ENCODE measurements at places on chromosomes 2 and 18.
A peak's percentile ranks its signal among the peaks of the same experiment; 100 is the strongest.

GRCh38 chr2:654896-655295 is 22.3 kb downstream of the TMEM18 start:
- DNase-seq = no peak

- DNase-seq = no peak
Measured at GRCh38 chr2:240604939-240605716, 18.6 kb downstream of the CAPN10 start.

GRCh38 chr2:230866756-230867523 is 2.2 kb downstream of the ITM2C start:
- no peak for DNase-seq

GRCh38 chr2:73536133-73536840 is 105.9 kb downstream of the NAT8 start:
- no peak for DNase-seq

DNA sequence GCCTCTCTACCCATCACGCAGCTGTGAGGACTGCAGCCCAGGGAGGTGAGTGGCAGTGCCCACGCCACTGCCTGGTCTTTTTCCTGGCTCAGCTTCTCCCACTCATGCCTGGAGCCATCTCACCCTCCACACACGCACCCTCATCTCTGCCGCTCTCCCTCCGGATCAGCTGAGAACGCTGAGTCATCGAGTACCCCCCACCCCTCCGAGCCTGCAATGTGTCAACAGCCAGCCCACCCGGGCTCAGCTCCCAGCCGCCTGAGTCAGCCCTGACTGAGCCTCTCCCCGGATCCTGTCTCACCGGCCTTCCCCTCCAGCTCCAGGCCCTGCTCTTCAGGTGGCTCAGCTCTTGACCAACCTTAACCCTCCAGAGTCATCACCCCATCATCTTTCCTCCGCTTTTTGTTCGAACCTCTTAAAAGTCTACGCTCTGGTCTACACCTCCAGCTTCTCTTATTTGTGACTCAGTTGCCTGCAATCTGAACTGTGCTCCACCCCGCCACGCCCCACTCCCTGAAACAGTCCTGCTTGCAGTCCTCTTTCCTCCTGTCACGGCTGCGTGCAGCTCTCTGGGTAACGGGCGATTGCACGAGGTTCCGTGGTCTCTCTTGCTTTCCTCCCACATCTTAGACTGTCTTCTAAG is 94.4 kb upstream of the ASAP2 start:
- no peak for DNase-seq

GRCh38 chr2:27201675-27202074 is 10.2 kb upstream of the ATRAID start:
- DNase-seq = no peak

DNA sequence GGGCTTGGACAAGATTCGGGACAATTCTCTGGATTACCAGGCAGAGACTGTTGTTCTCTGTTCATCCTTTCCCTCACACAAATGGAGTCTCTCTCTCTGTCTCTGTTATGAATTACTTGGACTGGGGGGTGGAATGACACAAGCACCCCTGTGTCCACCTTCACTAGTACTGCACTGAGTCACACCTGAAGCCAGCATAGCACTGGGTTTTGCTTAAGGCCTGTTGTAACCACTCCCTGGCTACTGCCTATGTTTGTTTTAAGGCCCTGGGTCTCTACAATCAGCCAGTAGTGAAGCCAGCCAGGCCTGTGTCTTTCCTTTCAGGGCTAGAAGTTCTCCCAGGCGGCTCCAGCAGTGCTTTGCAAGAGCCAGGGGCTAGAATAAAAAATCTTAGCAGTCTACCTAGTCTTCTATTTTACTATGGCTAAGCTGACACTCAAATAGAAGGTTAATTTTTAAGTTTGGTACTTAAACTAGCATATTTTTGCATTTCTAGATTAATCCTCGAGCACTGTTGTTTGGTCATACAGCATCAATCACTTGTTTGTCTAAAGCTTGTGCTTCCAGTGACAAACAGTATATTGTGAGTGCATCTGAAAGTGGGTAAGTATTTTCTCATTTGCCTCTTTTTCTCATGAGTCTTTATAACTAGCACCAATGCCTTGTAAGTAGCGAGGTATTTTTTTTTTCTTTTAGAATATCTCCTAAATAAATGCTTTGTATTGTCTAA is 27.8 kb downstream of the WDR7 start:
- DNase-seq = no peak

DNA sequence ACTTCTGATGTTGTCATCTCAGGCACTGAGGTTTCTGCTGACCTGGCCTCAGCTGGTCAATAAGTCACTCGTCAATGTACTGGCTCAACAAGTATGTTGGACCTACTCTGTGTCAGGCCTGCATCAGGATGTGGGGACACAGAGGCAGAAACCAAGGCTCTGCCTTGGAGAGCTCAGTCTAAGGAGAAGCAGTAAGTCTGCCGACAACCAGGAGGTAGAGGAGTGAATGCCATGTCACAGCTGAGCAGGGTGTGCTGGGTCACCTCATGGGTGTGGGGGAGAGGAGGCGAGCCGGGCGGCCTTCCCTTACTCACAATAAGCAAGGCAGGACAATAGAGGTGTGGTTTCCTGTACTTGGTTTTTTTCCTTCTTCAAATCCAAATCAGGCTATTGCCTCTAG is 75.8 kb downstream of the COLEC12 start:
- DNase-seq = no peak

GRCh38 chr18:55731594-55732042 is 143.6 kb upstream of the TCF4 start:
- DNase-seq = no peak

GRCh38 chr2:72974436-72974754 is 57.1 kb downstream of the EMX1 start:
- no peak for DNase-seq

- DNase-seq = no peak
Measured at GRCh38 chr2:162926501-162926900, 87.9 kb upstream of the KCNH7 start.

GRCh38 chr18:11657554-11657953 is 31.5 kb upstream of the GNAL start:
- no peak for DNase-seq

DNA sequence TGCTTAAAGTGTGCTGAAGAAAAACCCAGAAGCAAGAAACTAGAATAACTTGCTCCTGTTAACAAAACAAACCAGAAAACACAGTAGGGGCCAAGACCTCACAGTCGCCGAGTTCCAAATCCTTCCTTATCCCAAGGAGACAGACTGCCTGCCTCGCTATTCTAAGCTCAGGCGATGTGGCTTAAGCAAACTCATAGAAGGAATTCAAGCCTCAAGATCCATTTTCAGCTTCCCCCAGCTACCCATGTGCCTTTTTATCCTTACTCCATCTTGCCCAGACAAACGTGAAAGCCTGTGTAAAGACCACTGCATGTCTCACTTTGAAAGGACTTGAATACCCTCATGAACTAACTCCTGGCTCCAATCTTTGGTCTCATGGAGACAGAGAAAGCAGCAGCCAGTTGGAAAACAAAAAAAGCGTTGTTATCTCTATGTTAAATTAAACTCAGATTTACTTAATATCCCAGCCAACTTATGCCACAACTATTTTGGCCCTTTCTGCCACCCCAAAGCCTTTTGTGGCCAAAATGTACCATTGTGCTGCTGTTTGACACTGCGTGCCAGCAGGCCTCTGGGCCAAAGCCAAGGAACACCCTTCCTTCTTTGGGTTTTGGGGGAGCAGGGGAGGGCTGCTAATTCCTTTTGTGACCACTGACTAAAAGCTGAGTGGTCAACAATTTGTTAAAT is 123.2 kb upstream of the FZD5 start:
- DNase-seq = no peak

GRCh38 chr2:99608861-99609260 is 119.0 kb upstream of the REV1 start:
- DNase-seq = no peak

DNA sequence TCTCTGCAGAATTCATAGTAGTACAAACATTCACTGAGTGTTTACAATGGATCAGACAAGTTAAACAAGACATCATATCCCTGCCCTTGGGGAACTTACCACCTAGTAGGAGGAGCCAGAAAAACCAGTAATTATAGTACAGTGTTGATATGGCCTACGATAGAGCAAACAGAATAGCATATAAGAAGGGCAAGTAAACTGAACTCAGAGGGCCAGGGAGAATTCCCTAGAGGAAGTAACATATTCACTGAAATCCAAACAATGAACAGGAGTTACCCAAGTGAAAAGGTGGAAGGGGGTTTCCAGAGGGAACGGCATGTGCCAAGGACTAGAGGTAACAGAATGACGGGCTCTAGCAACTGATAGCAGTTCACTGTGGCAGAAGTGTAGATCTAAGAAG is 34.1 kb downstream of the NHEJ1 start:
- DNase-seq = no peak

- no peak for DNase-seq
Measured at GRCh38 chr18:37381554-37381953, 184.0 kb downstream of the CELF4 start.

- no peak for DNase-seq
Measured at GRCh38 chr2:1371082-1371481, 42.2 kb upstream of the TPO start.

GRCh38 chr2:215880970-215881369 is 132.4 kb downstream of the MREG start:
- peak; percentile 10 for DNase-seq

GRCh38 chr2:58532641-58533040 is 291.5 kb upstream of the FANCL start:
- no peak for DNase-seq

GRCh38 chr18:62586781-62587487 is 64.1 kb downstream of the ZCCHC2 start:
- no peak for DNase-seq

DNA sequence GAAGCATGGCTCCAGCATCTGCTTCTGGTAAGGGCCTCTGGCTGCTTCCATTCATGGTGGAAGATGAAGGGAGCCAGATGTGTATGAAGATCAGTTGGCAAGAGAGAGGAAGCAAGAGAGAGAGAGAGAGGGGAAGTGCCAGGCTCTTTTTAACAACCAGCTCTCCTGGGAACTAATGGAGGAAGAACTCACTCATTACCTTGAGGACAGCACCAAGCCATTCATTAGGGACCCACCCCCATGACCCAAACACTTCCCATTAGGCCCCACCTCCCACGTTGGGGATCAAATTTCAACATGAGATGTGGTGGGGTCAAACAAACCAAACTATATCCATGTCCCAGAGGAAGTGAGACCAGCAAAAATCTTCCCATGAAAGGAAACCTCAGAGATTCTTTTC is 124.8 kb upstream of the SIX2 start:
- no peak for DNase-seq

GRCh38 chr2:73503992-73504570 is 118.4 kb downstream of the ALMS1 start:
- no peak for DNase-seq

GRCh38 chr2:102050854-102051391 is 59.2 kb downstream of the IL1R2 start:
- DNase-seq = no peak

- DNase-seq = no peak
Measured at GRCh38 chr2:98492441-98492840, 47.8 kb downstream of the INPP4A start.

GRCh38 chr2:230975927-230976326 is 20.0 kb upstream of the SPATA3 start:
- DNase-seq = no peak

DNA sequence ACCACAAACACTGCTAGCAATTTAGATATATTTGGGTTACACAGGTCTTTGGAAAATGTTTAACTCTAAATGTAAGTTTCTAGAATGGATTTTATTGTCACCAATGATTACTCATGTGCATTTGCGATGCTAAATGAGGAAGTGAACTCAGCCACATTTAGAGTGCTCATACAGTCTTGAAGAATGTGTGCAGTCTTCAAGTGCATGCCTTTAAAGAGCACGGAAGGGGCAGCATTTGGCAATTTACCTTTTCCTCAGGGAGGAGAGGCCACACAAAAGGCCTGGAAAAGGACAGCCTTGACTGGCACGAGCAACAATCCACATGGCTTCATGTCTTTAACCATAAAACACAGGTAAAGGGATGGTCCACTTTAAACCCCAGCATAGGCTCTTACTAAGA is 78.5 kb upstream of the STK17B start:
- DNase-seq = no peak

DNA sequence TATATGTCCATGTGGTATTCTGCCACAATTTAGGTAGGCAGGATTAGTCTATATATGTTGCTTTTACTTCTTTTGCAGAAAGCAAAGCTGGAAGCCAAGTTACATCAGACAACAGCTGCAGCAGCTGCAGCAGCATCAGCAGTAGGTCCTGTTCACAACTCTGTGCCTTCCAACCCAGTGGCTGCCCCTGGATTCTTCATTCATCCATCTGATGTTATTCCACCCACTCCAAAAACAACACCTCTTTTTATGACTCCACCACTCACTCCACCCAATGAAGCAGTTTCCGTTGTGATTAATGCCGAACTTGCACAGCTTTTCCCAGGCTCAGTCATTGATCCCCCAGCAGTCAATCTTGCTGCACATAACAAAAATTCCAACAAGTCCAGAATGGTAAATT is 107.6 kb downstream of the BIRC6 start:
- DNase-seq = no peak

- DNase-seq = no peak
Measured at GRCh38 chr2:211955648-211956047, 583.0 kb downstream of the ERBB4 start.

DNA sequence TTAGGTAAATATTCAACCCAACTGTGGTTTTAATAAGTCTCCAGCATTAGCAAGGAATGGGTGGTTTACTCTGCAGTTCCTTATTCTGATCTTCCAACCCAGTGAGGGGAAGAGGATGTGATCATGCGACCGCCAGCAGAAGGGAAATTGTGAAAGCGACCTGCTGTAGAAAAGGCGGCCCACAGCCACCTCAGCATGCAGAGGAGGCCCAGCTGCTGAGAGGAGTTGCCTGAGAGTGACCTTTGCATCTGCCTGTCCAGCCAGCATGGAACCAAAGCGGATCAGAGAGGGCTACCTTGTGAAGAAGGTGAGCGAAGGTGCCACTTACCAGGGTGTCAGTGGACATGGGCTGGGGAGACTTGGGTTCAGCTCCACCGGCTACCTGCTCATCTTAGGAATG is at the start of gene PLEK:
PLEK (plus strand) TSS at position 196 of the 400 bp plus-strand sequence; CDS start at position 266, 70 bp downstream.
- no peak for DNase-seq

- no peak for DNase-seq
Measured at GRCh38 chr2:47177043-47177565, 22.0 kb upstream of the STPG4 start.

- no peak for DNase-seq
Measured at GRCh38 chr2:66439812-66440542, 5.1 kb downstream of the MEIS1 start.

GRCh38 chr18:76564117-76564516 is 69.1 kb upstream of the ZNF516 start:
- DNase-seq = no peak

DNA sequence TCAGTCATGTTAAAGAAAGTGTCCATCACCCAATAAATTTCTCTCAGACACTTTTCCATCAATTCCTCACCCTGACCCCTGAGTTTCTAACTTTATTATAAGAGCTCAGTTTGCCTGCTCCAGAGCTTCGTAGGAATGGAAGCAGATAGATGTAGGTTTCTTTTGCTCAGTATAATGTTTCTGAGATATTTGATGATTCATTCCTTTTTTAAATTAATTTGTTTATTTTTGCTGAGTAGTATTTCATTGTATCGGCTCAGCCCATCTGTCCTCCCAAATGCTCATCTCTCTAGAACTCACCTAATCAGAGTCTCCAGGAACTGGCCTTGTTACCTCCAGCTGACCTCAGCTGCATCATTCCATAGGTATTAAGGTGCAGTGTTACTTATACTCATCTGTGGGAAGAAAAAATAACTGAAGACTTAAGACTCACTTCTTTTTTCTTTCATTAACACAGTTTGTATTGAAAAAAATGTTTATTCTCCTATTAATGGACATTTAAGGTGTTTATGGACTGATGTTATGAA is 11.9 kb upstream of the BCL2L11 start:
- no peak for DNase-seq

- DNase-seq = no peak
Measured at GRCh38 chr18:74146756-74147155, 878 bp downstream of the FBXO15 start.

- DNase-seq = no peak
Measured at GRCh38 chr2:39158351-39158750, 37.5 kb upstream of the SOS1 start.

Data from GM12864 (cell line).